NCI-H1930 (cell line): ENCODE measurements at places on chromosomes 7 and 10.
A peak's percentile ranks its signal among the peaks of the same experiment; 100 is the strongest.

GRCh38 chr10:101136007-101136707, 5.1 kb downstream of the TLX1 start:
- no peak for DNase-seq

- no peak for DNase-seq
Measured at GRCh38 chr10:100019787-100020141, 10.0 kb upstream of the DNMBP start.

DNA sequence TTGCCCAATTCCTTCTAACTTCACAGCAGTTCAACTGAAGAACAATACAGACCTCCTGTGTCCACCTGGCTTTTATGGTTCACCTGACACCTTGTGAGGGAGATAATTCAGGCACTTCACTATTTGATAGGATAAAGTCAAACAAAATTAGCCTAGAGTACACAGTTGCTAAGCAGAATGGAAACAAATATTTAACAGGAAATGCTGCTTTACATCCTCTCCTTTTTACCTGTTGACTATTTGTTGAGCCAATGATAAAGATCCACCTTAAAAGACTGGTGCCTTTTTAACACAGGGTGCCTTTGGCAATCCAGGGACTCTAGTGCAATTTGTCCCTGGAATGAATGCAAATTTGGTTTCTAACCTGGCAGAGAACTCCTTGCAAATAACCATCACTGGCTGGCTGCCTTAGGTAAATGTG, 39.8 kb downstream of the ITPRID1 start:
- DNase-seq: peak; percentile 59

- no peak for DNase-seq
Measured at GRCh38 chr7:158321056-158321700, 266.4 kb downstream of the PTPRN2 start.

- DNase-seq: no peak
Measured at GRCh38 chr7:159010937-159011721, 133.5 kb downstream of the VIPR2 start.

- no peak for DNase-seq
Measured at GRCh38 chr7:116786791-116787443, 75.5 kb upstream of the CAPZA2 start.

- no peak for DNase-seq
Measured at GRCh38 chr10:110642204-110643034, 1.7 kb upstream of the RBM20 start.

DNA sequence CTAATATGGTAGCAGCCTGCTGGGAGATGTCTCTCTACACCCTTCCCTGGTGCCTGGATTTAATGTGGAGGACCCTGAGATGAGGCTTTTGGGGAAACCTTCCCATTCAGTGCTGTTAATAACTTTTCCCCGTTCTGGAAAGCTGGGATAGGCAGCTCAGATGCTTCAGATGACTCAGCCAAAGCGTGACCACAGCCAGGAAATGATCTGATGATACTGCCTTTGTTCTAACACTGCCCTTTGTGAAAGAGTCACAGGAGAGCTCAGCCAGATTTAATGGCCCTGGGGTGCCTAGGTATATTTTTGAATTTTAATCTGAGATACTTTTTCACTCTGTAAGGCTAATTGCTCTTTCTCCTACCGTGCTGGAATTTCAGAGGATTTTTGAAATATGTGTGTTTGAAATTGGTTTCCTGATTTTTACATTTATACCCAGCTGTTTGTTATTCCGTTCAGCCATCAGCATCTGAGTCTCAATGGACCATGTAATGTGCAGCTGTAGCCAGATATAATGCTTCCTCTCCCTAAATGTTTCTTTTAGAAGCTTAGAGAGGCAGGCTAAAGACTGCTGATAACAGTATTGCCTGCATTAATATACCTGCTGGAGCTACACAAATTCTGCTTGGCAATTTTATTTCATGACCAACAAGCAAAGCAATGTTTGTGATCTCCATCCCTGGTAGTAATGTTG, 17.8 kb downstream of the CELF2 start:
- DNase-seq: no peak

- DNase-seq: no peak
Measured at GRCh38 chr7:88866265-88866863, 70.8 kb upstream of the TEX47 start.

GRCh38 chr7:151731022-151731441, 145.9 kb downstream of the PRKAG2 start:
- DNase-seq: no peak
